Activated gamma-delta T cell treated with Interleukin-2 at 50 U/mL for 16 hours (primary cell): ENCODE measurements at places on chromosomes 1 and 21.

DNA sequence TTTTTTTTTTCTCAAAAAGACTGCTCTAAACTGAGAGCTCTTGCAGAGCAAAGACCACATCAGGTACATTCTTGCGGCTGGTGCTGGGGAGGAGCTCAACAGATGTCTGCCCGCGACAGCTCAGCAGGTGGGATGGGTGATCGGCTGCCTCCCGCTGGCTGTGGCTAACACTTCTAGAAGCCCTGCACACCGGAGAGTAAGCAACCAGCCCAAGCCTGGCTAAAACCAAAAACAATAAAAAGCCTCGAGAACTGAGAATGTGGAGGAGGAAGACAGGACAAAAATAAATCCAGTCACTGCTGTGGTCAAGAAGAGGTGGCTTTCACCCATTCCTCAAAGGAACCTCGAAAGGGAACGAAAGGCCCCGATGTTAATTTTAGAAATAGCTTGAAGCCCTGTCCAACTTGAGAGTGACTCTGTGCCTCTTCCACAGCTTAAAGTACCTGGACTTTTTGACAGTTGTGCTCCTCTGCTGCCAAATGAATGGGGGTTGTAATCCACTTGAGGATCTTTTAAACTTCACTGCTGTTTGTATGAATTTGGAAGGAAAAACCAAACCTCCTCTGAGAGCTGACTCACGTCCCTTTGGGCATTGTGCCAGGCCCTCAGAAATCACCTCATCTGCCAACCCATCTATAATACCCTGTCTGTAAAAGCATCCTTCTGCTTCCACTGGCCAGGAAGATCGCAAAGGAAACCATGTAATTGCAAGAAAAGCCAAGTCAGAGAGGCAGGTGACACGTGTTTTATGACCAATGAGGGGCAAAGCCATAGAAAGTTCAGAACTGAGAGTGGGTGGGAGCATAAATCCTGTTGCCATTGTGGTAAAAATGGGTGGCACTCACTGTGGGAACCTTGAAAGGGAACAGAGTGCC, 78.6 kb downstream of the KCNN3 start:
- peak; percentile 87 for DNase-seq

DNA sequence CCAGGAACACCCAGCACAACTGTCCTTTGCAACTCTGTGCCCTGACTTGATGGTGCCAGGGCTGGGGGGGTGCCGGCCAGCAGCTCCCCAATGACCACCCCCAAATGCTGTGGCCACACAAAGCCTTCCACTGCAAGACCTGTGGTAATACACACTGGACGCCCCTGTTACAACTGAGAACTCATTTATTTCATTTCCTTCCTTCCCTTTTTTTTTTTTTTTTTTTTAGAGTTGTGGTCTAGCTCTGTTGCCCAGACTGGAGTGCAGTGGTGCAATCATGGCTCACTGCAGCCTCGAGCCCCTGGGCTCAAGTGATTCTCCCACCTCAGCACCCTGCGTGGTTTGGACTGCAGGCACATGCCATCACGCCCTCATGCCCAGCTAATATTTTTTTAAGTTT, 25.2 kb downstream of the TP73 start:
- no peak for DNase-seq

GRCh38 chr1:29124366-29125236, 898 bp upstream of the TMEM200B start:
- DNase-seq: peak; percentile 45

- DNase-seq: no peak
Measured at GRCh38 chr1:43995984-43996732, 4.8 kb downstream of the CCDC24 start.

- DNase-seq: no peak
Measured at GRCh38 chr1:154582885-154583284, 15.3 kb downstream of the CHRNB2 start.

GRCh38 chr1:116875391-116875790, 34.3 kb upstream of the PTGFRN start:
- DNase-seq: no peak

DNA sequence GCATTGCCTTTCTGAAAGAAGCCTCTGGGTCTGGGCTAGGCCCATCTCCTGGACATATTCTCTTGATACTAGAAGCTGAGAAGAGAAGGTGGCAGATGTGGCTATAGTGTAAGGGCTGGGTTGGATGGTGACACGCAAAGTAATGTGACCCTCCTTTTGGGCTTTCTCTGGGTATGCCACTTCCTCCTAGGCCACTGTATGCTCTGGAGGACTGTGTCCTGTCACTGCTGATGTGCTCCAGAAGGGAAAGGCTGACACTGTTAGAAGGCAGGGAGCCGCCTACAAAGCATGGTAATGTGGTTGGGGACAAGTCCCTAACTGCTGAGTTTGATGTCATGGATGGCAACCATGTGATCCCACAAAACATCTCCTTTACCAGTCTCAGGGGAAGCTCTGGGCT, 112.1 kb downstream of the BCAR3 start:
- DNase-seq: no peak

GRCh38 chr21:41277846-41278245, 38.8 kb upstream of the FAM3B start:
- DNase-seq: no peak

GRCh38 chr1:166354406-166354805, 187.6 kb upstream of the FAM78B start:
- no peak for DNase-seq

DNA sequence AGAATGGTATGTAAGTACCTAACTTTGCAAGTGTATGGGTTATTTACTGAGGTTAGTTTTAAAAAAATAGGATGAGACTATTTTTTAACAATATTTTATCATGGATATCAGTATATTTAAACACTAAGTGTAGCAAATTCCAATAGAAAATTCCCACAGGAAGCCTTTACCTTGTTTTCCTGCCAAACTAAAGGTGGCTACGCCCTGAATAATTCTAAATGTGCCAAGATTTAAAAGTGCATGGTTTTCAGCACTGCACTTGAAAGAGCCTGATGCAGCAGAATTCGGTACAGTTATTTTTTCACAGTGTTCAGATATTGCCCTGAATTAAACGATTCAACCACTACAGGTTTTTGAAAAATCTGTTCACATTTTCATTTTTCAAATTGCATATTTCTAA, 1622.8 kb upstream of the B3GALT2 start:
- DNase-seq: no peak

GRCh38 chr1:199226163-199226562, 587.3 kb downstream of the PTPRC start:
- no peak for DNase-seq

GRCh38 chr1:55010194-55010886, 11.6 kb downstream of the BSND start:
- no peak for DNase-seq

DNA sequence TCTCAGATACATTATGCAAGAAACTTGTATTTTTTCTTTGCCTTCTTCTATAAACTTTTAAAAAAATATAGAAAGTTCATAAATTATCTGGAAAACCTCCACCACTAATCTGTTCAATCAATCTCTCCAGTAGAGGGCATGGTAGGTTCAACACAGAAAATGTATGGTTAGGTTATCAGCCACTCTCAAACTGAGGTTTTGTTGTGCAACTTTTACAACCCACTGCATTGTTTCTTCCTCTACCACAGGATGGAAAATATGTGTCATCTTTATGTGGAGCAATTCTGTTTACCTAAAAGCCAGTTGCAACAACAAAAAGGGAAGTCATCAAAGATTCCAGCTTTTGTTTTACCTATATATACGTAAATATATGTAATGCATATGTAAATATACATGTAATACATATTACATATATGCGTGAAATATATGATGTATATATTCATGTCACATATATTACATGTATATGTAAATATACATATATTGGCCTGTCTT, 3.0 kb upstream of the RGS2 start:
- peak; percentile 20 for DNase-seq

GRCh38 chr1:110057963-110058518, 12.4 kb downstream of the ALX3 start:
- DNase-seq: no peak

- no peak for DNase-seq
Measured at GRCh38 chr1:86085741-86086409, 70.7 kb downstream of the COL24A1 start.

DNA sequence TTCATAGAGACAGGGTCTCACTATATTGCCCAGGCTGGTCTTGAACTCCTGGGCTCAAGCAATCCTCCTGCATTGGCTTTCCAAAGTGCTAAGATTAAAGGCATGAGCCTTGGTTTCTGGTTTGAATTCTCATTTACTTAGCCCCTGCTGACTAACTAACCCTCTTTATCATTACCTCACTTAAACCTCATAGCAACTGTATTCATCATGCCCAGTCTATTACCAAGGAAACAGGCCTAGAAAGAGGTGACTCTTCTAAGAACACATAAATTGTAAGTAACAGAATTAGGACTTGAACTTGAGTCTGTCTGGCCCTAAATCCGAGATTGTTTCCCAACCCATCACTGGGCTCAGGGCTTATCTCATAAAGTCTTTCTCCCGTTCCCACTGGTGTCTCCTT, 44.2 kb downstream of the TMEM53 start:
- no peak for DNase-seq

- no peak for DNase-seq
Measured at GRCh38 chr21:44716984-44717383, 5.6 kb upstream of the TSPEAR start.

- DNase-seq: no peak
Measured at GRCh38 chr1:76005765-76006164, 68.8 kb upstream of the ST6GALNAC3 start.

DNA sequence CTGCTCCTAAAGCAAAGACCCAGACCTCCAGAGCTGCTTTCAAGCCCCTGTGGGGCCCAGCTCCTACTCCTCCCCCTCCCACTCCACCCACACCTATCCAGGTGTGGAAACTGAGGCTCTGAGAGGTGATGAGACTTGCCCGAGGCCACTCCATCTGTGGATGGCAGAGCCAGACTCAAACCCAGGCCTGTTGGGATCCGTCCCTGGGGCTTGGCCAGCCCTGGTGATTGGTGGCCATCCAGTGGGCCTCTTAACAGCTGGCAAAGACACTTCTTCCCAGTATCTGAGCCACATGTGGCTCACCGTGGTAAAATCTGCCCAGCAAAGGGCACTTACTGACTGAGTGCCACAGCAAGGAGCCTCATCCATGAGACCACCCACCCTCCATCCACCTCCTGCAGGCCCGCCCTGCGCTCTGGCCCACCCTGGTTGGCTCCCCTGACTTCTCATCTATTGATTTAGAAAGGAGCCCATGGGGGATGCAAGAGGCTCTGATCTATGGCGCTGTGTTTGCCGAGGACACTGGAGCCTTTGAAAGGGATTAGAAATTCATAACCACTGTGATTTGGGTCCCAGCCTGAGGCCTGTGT, 398.5 kb downstream of the PTPRU start:
- DNase-seq: no peak

DNA sequence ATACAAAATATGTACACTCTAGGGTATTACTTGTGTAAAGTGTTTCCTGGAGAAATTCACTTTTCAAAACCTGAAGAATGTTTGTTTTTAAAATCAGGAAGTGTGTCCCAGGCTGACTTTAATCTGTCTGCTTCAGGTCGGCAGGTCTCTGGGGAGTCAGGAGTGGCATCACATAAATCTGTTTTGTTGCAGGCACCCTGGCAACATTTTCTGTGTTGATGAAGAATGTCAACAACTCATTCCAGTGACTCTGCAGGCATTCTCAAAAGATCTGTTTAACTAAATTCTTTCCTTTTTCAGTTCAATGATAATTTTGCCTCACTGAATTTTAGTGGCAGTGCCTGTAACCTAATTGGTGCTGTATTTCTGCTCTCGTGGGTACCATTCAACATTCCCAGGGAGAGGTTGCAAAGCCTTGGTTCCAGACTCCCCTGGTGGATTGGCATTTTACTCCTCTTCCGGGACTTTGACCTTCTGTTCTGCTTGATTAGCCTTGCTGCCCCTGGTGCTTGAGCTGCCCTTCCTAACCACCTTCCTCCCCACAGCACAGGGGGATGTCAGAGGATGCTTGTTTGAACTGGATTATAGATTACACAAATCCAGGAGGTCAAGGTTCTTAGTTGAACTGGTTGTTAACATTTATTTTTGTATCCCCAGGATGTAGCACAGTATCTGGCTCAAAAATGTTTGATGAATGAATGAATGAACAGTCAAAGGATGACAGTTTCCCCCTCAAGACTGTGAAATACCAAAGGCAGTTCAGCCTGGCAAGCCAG, 55.4 kb upstream of the LPGAT1 start:
- DNase-seq: no peak

DNA sequence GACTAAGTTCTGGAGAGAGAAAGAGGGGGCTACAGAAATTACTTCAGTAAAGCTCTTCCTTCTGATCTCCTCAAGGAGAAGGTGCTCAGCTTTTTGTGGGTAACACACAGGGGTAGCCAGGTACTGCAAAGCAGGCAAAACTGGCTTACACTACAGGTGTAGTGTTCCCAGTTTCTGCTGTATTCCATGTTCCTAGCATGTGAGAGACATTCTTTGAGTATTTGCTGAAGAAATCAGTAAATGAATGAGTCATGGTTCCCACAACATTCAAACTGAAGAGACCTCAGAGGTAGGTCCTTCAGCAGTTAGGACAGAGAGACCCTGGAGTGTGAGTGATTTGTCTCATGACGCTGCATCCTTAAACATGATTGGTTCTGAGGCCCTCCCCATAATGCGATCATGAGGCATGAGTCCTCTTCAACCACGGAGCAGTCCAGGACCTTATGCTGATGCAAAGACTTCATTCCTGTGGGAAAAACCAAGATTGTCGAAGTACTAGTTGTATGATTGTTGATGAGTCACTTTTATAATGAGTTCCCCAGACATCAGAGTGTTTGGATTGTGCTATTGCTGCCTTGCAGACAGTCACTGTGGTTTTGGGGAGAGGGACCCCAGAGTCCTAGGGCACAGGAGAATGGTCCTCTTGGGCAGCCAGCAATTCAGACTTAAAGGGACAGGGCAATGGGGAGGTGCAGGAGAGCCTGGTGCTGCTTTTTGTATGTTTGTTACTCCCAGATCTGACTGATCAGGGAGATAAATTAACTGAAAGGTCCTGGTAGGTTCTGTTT, 2.7 kb upstream of the OR10J4 start:
- DNase-seq: no peak

DNA sequence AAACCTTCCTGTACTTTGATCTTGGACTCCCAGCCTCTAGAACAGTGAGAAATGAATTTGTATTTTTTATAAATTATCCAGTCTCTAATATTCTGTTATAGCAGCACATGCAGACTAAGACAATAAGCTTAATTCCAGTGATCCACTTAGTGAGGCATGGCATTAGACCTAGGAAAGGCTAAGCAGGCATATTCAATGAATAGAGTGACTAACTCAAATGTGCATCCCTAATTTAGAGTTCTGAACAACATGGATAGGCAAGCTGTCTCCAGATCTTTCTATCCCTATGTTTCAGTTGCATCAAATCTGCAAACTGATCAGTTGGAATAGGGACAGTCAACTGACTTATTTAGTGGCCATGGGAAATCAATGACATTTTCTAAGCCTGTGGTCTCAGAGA, 4.3 kb upstream of the ERICH3 start:
- no peak for DNase-seq
